Chondrocyte (in vitro differentiated cells): ENCODE measurements at places on chromosomes 7 and 10. TPM values are rescaled to one million over a fixed set of nuclear protein-coding genes. Genes with fewer than 3 reads are reported as not detected.

The ITGA8 gene
- total RNA-seq, result 2.2 to 5.9 TPM (median 5.6 TPM) in 3 replicates

The NEUROG3 gene
- not detected in 3 replicates for total RNA-seq

The DLX6 gene
- total RNA-seq, result 2.7 TPM in 1 of 3 replicates, not detected in the others

The RASSF4 gene
- total RNA-seq, result 24.6 to 37.8 TPM (median 35.9 TPM) in 3 replicates

The TDRD1 gene
- total RNA-seq, result not detected in 3 replicates

The PRPS1L1 gene
- total RNA-seq, result not detected in 3 replicates

The TMEM139 gene
- not detected in 3 replicates for total RNA-seq
